ENCODE measurements at places on chromosomes 3 and 15. TPM values are rescaled to one million over a fixed set of nuclear protein-coding genes. Genes with fewer than 3 reads are reported as not detected.

DNA sequence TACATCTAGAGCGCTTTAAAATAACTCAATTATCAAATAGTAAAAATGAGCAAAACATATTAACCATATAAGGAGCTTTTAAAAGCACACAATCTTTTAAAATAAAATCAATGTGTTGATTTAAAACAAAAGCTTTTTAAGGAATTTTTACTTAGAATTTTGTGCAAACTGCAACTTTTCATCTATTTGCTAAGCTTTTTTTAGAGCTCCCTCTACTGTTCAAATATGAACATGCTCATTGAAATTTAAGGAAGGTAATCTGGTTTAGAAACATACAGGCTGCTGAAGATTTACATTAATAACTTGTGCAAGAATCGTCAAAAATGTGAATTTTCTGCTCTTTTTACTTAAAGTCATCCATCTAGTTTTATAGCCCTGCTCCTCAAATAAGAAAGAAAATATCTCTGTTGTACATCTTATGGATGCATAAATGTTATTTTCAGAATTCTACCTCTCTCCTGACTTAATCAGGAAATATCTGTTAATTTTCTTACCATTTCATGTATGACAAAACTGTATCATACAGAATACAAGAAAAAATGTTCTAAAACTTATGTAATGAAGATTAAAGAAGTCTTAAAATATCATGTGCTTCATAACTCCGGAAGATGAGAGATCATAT is 469.4 kb upstream of the ROBO2 start:
- no peak for DNase-seq

DNA sequence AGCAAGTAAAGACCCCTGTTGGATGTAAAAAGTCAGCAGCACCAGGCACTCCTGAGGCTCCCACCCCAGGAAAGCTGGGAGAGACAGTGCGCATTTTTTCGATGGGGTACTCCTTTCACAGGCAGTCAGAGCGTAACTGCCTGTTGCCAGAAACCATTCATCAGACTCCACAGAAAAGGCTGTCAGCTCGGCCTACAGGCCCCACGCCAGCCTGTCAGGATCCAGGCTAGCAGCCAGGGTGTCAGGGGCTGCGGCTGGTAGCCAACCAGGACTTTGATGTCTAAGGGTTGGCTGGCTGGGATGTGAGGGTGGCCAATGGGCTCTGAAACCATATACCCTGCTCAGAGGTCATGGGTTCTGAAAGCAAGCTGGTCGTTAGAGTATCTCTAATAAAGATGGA is 164.5 kb downstream of the WNT5A start:
- no peak for DNase-seq

DNA sequence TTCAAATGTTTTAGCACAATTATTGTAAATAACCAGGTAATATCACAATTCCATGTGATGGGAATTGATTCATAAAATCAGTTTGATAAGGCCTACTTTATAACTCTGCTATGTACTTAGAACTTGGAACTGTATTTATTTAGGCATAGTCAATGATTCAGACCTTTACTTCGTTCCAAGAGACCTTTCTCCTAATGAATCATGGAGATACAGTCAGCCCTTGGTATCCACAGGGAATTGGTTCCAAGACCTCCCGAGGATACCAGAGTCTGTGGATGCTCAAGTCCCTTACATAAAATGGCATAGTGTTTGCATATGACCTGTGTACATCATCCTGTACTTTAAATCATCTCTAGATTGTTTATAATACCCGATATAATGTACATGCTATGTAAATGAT is 60.8 kb upstream of the UMPS start:
- DNase-seq = no peak

GRCh38 chr3:61518590-61518989 is 42.8 kb upstream of the PTPRG start:
- DNase-seq = no peak

DNA sequence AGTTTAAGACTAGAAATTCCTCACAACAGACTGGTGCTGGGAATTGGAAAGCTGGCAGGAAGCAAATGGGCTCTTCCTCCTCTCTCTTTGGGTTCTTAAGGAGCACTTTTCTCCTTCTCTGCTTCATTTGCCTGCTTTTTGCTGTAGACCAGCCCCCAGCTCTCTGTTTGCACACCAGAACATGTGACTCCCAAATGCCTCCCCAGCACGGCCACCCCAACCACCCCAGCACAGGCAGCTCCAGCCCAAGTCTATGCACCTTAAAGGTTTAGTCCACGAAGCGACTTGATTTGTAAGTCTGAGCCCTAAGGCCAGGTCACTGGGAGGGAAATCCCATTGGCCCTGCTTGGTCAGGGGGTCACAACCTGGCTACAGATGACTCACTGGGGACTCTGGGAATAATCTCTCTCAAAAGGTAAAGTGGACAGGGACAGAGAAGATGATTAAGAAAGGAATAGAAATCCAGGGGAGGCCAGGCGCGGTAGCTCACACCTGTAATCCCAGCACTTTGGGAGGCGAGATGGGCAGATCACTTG is 377.8 kb upstream of the PROK2 start:
- no peak for DNase-seq

DNA sequence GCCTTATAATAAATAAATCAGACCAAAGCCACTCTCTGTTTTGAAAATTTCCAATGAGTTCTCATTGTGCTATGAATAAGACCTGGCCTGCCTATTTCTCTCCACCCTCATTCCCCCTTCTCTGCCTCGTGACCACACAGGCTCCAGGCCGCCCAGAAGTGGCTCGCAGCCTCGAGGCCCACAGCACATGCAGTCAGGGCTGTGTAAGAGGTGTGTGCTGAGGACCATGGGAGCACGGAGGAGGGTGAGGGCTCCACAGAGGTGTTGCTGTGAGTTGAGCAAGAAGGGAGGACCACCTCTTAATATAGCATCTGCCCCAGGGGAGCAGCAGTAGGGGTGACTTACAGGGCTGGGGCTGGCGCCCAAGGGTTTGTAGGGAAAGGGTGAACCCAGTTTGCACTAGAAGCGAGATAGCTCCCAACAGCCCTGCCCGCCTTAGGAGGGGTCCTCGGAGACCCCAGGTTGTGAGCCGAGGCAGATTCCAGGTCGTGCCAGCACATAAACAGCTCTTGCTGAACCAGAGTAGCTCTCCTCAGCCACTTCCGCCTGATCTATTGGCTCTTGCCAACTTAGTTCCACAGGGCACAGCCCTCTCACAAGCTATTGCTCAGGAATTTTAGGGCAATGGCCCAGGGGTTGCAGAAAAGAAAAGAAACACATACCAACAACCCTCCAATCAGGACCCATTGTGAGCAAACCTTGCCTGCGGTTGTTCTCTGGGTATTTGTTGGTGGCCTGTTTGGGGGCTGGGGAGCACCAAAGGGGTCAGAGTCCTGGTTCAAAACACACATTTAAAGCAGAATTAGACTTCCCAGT is 117.7 kb downstream of the MYLK start:
- DNase-seq = no peak

- no peak for DNase-seq
Measured at GRCh38 chr15:50024281-50024680, 94.8 kb downstream of the ATP8B4 start.

- no peak for DNase-seq
Measured at GRCh38 chr3:126510308-126510910, 7.2 kb downstream of the UROC1 start.

GRCh38 chr15:58489289-58490085 is 57.7 kb downstream of the LIPC start:
- DNase-seq = no peak

- DNase-seq = no peak
Measured at GRCh38 chr3:117856354-117856753, 1146.8 kb downstream of the TUSC7 start.

GRCh38 chr15:98025237-98025636 is 64.7 kb downstream of the ARRDC4 start:
- peak; percentile 60 for DNase-seq

GRCh38 chr3:21795152-21795837 is 44.3 kb upstream of the ZNF385D start:
- DNase-seq = no peak

DNA sequence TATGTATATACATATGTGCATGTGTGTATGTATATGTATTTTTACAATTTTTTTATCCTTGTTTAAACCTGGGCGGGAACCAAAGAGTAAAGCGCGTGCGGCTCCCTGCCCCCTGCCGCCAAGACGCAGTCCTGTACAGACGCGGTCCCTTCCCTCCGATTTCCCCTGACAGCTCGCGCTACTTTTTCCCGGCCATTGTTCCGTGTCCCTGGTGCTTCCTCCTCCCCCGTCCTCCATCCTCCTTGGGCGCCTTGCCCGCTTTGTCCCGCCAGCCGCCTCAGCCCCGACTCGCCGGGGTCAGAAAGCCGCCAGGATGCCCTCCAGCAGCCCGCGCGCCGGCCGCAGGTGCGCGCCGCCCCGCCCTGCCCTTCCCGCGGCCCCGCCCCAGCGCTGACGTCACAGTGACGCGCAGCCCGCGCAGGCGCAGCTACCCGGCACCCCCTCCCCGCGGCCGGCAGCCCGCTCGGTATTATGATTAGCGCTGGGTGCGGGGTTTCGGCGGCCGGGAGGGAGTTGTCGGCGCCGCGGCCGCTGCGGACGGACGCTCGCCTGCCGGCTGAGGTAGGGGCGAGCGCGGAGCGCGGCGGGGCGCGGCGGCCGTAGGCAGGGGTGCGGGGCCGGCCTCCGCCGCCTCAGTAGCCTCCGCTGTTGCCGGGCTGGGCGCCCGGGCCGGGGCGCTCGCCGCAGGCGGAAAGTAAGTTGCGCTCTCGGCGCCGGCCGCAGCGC is at the start of gene SNRK:
Gene SNRK, plus strand, starts transcription at position 426 of the 726 bp plus-strand sequence. CDS start 16,664 bp downstream, outside the sequence.
- peak; percentile 92 for DNase-seq

- no peak for DNase-seq
Measured at GRCh38 chr3:39080026-39080425, 27.4 kb downstream of the GORASP1 start.

DNA sequence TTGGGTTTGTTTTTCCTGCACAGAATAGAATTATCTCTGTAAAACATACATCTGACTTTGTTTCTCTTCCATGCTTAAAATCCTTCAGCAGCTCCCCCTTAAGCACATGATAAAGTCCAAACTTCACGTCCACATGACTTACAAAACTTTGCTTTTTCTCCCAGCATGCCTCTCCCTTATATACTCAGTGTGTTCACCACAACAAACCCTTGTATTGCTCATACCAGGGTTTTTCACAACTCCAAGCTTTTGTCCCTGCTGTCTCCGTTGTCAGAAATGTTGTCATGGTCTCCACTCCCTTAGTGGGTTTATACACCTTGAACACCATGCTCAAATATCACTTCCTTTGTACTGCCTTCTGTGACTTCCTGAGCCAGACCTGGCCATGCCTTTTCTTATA is 91.1 kb upstream of the MITF start:
- no peak for DNase-seq

DNA sequence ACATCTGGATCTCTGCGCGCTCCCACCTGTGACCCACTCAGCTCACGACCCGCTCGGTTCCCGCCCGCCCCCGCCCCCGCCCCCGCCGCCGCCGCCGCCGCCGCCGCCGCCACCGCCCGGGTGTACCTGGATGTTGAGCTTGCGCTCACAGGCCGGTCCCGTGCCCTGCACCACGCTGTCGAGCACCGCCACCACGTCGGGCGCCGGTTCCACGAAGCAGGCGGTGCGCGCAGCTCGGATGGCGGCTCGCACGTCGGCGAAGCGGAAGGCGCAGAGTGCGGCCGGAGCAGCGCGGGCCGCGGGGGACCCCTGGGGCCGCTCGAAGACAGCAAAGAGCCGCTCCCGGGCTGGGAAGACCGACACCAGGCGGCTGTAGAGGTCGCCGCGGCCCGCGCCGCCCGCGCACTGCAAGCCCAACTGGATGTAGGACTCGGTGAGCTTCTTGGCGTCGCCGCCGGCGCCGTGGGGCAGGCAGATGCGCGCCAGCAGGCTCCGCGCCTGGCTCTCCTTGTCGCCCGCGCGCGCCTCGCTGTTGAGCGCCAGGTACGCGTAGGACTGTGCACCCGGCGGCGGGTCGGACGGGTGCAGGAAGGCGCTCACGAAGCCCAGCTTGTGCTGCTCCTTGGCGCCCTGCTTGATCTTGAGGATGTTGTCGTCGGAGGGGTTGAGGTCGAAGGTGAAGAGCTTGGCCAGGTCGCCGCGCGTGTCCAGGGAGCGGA is 1.1 kb downstream of the PLXND1 start:
- no peak for DNase-seq

- DNase-seq = peak; percentile 10
Measured at GRCh38 chr15:33132722-33133345, 61.7 kb downstream of the FMN1 start.

DNA sequence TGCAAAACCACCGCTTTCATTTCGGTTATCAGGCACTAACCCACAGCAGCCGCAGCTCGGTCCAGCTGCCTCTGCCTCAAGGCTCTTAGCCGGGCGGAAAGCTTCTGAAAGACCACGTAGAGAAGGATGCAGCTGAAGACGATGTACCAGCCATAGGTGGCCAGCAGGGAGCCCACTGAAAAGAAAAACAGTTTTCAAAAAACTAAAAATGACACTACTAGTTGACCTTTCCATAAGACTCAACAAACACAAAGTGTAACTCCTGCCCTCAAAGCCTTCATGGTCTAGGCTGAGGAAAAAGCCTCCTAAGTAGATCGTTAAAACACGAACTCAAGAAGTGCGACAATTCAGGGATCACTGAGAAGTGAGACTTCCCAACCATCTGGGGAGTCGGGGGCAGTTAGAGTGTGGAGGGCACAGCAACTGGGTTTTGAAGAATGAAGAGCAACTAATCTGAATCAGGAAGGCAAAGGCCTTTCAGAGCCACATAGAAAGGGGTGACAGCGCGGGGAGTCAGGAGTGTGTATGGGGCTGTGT is 716 bp downstream of the SELENOS start:
- DNase-seq = no peak

- no peak for DNase-seq
Measured at GRCh38 chr3:50317300-50317699, 5.2 kb downstream of the HYAL2 start.

The PRSS50 gene
- total RNA-seq = not detected

The FBXO40 gene
- under 0.01 TPM for total RNA-seq

The SLC2A2 gene
- not detected for total RNA-seq

The GREM1 gene
- 0.07 TPM for total RNA-seq

The RASGRP1 gene
- total RNA-seq = 0.04 TPM

The CPNE4 gene
- total RNA-seq = not detected

The SAXO2 gene
- total RNA-seq = 0.11 TPM

The GOLGA6C gene
- not detected for total RNA-seq

The ESYT3 gene
- not detected for total RNA-seq

The PTPN9 gene
- 21.3 TPM for total RNA-seq

The PROS1 gene
- 11.2 TPM for total RNA-seq

The C3orf33 gene
- total RNA-seq = 2.7 TPM

The GOLGA8N gene
- 3.9 TPM for total RNA-seq

Data from pulmonary artery endothelial cell (primary cell).